ENCODE measurements at places on chromosomes 2 and 18.

- no peak for DNase-seq
These were observed 553 bp downstream of the TIGD1 start for GRCh38 chr2:232549655-232550353.

- no peak for DNase-seq
These were observed 44.7 kb downstream of the HNRNPLL start for GRCh38 chr2:38557981-38558380.

GRCh38 chr2:3726511-3726910 is 23.1 kb downstream of the DCDC2C start:
- no peak for DNase-seq

GRCh38 chr2:39114771-39115170 is 6.1 kb downstream of the SOS1 start:
- DNase-seq, result no peak

- peak; percentile 51 for DNase-seq
These were observed 759 bp downstream of the PPP4R3B start for GRCh38 chr2:55616551-55617174.
